ENCODE measurements at places on chromosomes 7 and 10. TPM values are rescaled to one million over a fixed set of nuclear protein-coding genes. Genes with fewer than 3 reads are reported as not detected.

DNA sequence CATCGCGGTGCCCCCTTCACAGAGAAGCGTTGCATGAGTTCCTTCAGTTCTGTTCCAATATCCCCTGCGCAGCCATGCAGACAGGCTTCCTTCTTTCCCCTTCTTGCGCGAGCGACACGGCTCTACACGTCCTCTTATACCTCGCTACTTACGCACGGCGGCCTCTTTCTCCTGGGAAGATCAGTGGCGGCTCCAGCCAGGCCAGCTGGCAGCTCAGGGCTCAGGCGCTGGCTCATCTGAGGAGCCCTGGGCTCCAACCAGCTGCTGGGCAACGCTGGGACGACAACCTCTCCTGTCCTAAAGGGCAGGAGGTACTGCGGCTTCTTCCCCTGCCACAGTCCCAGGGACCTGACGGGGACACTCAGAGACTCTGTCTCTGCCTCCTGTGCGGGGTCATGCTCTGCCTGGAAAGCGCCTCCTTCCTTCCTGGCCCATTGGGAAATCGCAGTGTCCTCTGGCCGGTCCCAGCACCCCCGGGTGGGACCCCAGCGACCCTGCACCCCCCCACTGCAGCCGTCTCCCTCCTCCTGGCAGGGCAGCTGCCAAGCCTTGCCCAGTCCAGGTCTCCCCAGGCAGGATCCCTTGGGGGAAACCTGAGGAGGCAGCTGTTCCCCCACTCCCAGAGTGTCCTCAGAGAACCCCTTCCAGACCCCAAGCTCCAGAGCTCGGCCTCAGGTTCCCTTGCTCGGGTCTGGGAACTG lies 5.0 kb upstream of the FAM20C start:
- no peak for DNase-seq

GRCh38 chr10:126497672-126498071 lies 109.4 kb upstream of the ADAM12 start:
- no peak for DNase-seq

GRCh38 chr10:126421756-126422256 lies 33.5 kb upstream of the ADAM12 start:
- DNase-seq: no peak

DNA sequence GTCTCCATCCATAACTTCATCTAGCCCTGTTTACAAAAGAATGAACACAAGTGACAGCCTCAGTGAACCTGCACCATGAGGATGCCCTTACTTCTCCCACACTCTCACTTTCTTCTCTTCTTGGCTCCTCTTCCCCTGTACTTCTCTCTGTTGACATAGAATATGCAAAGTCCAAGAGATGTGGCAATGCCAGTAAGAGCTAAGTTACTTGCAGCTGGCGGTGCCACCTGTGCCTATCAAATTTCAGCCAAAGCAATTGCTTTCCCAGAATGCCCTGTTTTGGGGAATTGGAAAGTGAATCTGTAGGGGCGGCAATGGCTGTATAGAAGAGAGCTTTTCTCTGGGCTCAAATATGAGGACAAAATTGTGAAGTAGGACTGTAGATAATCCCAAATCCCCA lies 557.8 kb downstream of the AUTS2 start:
- DNase-seq: no peak

Gene MYO3A
- 4.8 TPM for total RNA-seq

DNA sequence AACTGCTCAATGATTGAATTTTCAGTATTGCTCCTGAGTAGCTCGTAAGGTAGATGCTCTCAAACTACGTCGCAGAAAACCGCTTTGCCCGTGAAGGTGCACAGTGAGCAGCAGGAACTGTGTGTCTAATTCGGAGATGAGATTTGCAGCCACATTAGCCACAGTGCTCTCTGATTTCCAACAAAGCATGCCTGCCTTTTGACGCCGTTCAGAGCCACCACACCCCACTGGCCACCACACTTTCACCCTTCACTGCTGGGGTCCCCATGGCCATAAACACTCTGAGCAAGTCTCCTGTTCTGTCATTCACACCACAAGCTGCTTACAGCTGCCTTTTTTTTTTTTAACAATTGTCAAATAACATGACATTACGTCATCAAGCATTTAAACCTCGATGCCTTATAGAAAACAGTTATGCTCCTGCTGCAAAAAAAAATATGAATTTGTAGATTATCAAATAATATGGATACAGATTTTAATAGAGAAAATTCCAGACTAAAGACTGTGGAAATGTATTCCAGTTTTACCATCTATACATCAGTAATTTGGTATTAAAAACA lies 578.8 kb upstream of the PFKP start:
- no peak for DNase-seq

GRCh38 chr7:155401231-155401630 lies 56.7 kb upstream of the EN2 start:
- no peak for DNase-seq

- DNase-seq: no peak
Measured at GRCh38 chr7:78443811-78444210, 645.2 kb downstream of the PHTF2 start.

Gene FMC1
- 24.7 TPM for total RNA-seq

Gene IDI2
- total RNA-seq: not detected

GRCh38 chr10:45421221-45422097 lies 47.4 kb downstream of the ALOX5 start:
- no peak for DNase-seq

All from H7 (cell line).